Fibroblast of lung (primary cell): ENCODE measurements at places on chromosomes 12 and 14. TPM values are rescaled to one million over a fixed set of nuclear protein-coding genes. Genes with fewer than 3 reads are reported as not detected.
A peak's percentile ranks its signal among the peaks of the same experiment; 100 is the strongest.

DNA sequence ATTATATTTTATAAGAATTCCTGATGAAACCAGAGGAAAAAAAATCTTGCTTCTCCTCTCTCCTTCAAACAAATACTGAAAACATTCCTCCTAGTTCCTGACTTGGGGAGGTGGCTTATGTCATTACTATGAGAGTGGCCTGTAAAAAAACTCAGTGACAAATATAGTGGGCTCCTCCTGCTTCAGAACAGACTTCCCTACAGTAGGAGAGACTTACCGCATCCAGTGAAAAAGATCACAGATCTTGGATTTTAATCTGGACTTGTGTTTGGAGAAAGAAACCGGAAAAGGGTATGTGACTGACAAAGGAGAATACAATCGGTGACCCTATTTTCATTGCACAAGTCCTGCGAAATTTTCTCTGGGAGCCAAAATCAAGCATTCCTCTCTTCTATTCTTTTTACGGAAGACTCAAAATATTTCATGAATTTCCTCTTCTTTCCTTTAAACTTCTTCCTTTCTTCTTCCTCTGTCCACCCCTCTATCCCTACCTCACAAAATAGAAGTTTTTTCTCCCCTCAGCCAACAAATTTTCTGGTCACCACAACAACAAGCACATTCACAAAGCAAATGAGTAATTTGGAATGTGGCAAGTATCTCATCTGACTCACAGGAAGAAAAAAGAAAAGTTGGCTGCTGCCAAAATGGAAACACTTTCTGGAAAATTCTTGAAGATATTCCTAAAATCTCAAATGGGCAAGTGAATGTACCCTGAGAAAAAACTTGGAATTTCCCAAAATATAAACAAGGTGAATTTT, 185.1 kb upstream of the CDKN3 start:
- H3K27me3 ChIP-seq: no peaks in the 10 kb centered on the region
- no peaks in the 10 kb centered on the region for H3K36me3 ChIP-seq
- H3K4me3 ChIP-seq: no peak overlapping the region
- DNase-seq: peak; percentile 75
- peak overlapping the region; percentile 52 for H3K27ac ChIP-seq

DNA sequence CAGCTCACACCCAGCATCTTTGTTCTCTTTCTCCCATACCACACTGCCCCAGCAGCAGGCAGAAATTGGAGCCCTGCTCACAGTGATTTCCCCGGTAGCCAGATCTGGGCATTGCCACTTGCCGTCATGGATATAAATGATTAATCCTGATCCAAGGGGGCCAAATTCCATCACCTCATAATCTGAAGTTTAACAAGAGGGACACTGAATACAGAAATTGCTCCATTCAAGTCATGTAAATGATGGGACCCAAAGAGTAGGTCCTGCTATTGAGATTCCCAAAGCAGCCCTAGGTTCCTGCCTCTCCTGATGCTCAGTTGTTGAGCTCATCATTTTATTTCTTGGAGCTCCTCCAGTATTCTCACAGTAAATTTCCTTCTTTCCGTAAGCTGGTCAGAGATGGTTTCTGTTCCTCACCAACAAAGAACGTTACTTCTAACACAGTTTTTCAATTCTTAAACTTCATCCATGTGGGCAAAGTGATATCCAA, 11.7 kb downstream of the ITPR2 start:
- peaks cover 5% of the 10 kb centered on the region for H3K4me1 ChIP-seq
- H3K36me3 ChIP-seq: no peaks in the 10 kb centered on the region
- no peak overlapping the region for H3K4me3 ChIP-seq
- no peak overlapping the region for H3K27ac ChIP-seq

- peaks cover 6% of the 10 kb centered on the region for H3K4me1 ChIP-seq
- no peaks in the 10 kb centered on the region for H3K36me3 ChIP-seq
- H3K4me3 ChIP-seq: no peak overlapping the region
- H3K27me3 ChIP-seq: no peaks in the 10 kb centered on the region
- no peak overlapping the region for H3K27ac ChIP-seq
- no peak for DNase-seq
These were observed 357.1 kb downstream of the RAD51B start for GRCh38 chr14:68176687-68177086.

DNA sequence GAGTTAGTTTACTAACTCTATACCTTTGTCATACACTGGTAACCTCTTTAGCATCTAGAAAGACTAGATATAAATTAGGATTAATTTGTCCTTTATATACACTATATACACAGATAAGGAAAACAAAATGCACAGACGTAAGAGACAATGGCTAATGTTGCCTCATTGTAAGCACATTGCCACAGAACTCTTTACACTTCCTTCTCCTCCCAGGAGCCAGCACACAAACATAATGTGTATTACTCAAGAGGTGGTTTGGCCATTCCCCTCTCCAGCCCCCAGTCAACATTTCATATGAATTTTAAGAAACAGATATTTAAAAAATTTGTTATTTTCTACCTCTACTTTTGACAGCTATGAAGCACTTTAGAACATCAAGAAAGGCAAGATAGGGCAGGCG, 131.4 kb upstream of the OR4E1 start:
- H3K27ac ChIP-seq: no peak overlapping the region
- no peaks in the 10 kb centered on the region for H3K27me3 ChIP-seq
- H3K36me3 ChIP-seq: no peaks in the 10 kb centered on the region
- H3K4me3 ChIP-seq: no peak overlapping the region
- DNase-seq: no peak

- H3K27me3 ChIP-seq: peaks cover 64% of the 10 kb centered on the region
- no peaks in the 10 kb centered on the region for H3K36me3 ChIP-seq
- DNase-seq: no peak
- H3K27ac ChIP-seq: no peak overlapping the region
- H3K4me1 ChIP-seq: peaks cover 2% of the 10 kb centered on the region
These were observed 5.7 kb upstream of the CCND2 start for GRCh38 chr12:4267704-4268328.

DIO2 gene
- total RNA-seq: 0.77 and 3.3 TPM in 2 replicates

DNA sequence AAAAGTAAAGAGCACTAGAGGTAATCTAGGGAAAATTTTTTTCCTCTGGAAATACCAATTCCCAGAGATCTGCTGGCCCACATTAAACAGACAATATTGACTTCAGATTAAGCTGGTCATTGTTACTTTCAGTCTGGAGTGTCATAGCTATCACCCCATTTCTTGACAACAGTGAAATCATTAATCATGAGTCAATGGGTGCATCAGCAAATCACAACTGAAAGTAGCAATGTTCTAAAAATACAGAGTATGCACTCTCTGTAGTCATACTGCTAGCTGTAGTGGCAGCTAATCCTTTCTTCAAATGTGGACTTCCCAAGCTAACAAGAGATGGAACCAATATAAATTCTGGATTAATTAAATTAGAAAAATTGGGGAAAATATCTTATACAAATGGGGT, 129.9 kb downstream of the CPNE8 start:
- H3K36me3 ChIP-seq: no peaks in the 10 kb centered on the region
- no peak overlapping the region for H3K27ac ChIP-seq
- H3K27me3 ChIP-seq: no peaks in the 10 kb centered on the region

LGR5 gene
- total RNA-seq: not detected in 2 replicates

UNC79 gene
- 0.17 and 0.26 TPM in 2 replicates for total RNA-seq

KLHL33 gene
- 0.26 and 1.5 TPM in 2 replicates for total RNA-seq

GRCh38 chr14:103361867-103362266, 23.3 kb upstream of the MARK3 start:
- H3K4me1 ChIP-seq: no peaks in the 10 kb centered on the region
- peak overlapping the region; percentile 37 for H3K27ac ChIP-seq
- no peaks in the 10 kb centered on the region for H3K27me3 ChIP-seq
- DNase-seq: peak; percentile 98
- no peaks in the 10 kb centered on the region for H3K36me3 ChIP-seq

KCNA1 gene
- under 0.01 TPM in 1 of 2 replicates, not detected in the other for total RNA-seq

DBX2 gene
- total RNA-seq: not detected in 2 replicates

DEGS2 gene
- under 0.01 and 0.26 TPM in 2 replicates for total RNA-seq

ADAM21 gene
- 0.51 and 0.66 TPM in 2 replicates for total RNA-seq

- H3K27ac ChIP-seq: no peak overlapping the region
- H3K27me3 ChIP-seq: no peaks in the 10 kb centered on the region
- H3K4me1 ChIP-seq: no peaks in the 10 kb centered on the region
- H3K36me3 ChIP-seq: no peaks in the 10 kb centered on the region
These were observed 150.9 kb upstream of the SLC16A7 start for GRCh38 chr12:59444932-59445331.

ABCC9 gene
- 8.7 and 9.9 TPM in 2 replicates for total RNA-seq

RBMS2 gene
- total RNA-seq: 11.3 and 23.1 TPM in 2 replicates

- DNase-seq: no peak
- no peaks in the 10 kb centered on the region for H3K4me1 ChIP-seq
- no peaks in the 10 kb centered on the region for H3K36me3 ChIP-seq
- H3K4me3 ChIP-seq: no peak overlapping the region
- no peak overlapping the region for H3K27ac ChIP-seq
These were observed 45.0 kb downstream of the PPP1R13B start for GRCh38 chr14:103802356-103802755.

- no peak overlapping the region for H3K4me3 ChIP-seq
- DNase-seq: no peak
- no peaks in the 10 kb centered on the region for H3K36me3 ChIP-seq
- H3K27ac ChIP-seq: no peak overlapping the region
These were observed 918 bp downstream of the RNASE1 start for GRCh38 chr14:20801726-20802125.

GRCh38 chr12:50828886-50829285, 13.8 kb upstream of the TMPRSS12 start:
- no peaks in the 10 kb centered on the region for H3K36me3 ChIP-seq
- no peak for DNase-seq
- H3K27ac ChIP-seq: no peak overlapping the region
- H3K4me1 ChIP-seq: no peaks in the 10 kb centered on the region
- H3K27me3 ChIP-seq: no peaks in the 10 kb centered on the region

- H3K36me3 ChIP-seq: no peaks in the 10 kb centered on the region
- H3K27me3 ChIP-seq: no peaks in the 10 kb centered on the region
- no peak overlapping the region for H3K4me3 ChIP-seq
- peaks cover 10% of the 10 kb centered on the region for H3K4me1 ChIP-seq
These were observed 145.7 kb downstream of the SAMD4A start for GRCh38 chr14:54712465-54713200.

SYNE3 gene
- total RNA-seq: 15.9 and 24.1 TPM in 2 replicates

DNA sequence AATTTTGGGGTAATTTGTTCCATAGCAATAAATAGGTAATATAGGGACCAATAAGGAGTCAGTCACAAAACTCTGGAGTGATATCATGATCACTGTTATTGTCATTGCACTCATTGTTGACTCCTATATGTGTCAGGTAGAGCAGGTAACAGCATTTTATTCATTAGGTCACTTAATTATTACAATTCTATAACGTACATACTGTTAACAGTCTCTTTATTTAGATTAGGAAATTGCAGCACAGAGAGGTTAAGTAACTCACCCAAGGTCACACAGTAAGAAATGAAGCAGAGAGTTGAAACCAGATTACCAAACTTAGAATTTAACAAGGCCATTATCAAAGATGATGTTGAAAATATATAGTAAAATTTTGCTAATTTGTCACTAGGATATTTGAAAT, 49.7 kb upstream of the PTPRB start:
- H3K4me3 ChIP-seq: no peak overlapping the region
- H3K4me1 ChIP-seq: no peaks in the 10 kb centered on the region
- no peak overlapping the region for H3K27ac ChIP-seq
- H3K36me3 ChIP-seq: no peaks in the 10 kb centered on the region
- no peak for DNase-seq

- H3K4me1 ChIP-seq: no peaks in the 10 kb centered on the region
- H3K36me3 ChIP-seq: no peaks in the 10 kb centered on the region
- H3K4me3 ChIP-seq: no peak overlapping the region
- H3K27ac ChIP-seq: no peak overlapping the region
- no peaks in the 10 kb centered on the region for H3K27me3 ChIP-seq
- no peak for DNase-seq
These were observed 91.7 kb upstream of the ATF1 start for GRCh38 chr12:50672158-50672557.

GRCh38 chr14:100076133-100076532, 10.9 kb downstream of the EVL start:
- H3K4me1 ChIP-seq: peaks cover 10% of the 10 kb centered on the region
- H3K36me3 ChIP-seq: no peaks in the 10 kb centered on the region
- no peaks in the 10 kb centered on the region for H3K27me3 ChIP-seq
- H3K27ac ChIP-seq: no peak overlapping the region

DNA sequence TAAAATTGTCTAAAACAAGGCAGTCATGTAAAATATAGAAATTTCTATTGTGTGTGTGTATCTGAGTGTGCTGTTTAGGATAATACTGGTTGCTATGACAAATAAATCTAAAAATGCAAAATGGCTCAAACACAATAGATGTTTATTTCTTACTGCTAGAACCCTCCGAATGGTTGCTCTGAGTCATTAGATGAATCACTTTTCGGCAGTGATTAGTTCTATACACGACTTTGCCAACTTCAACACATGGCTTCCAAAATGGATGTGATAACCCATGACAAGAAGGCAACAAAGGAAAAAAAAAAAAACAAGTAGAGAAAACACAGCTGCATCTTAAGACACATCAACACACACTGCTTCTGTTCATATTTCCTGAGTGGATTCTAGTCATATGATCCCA, 729.2 kb downstream of the AACS start:
- no peak overlapping the region for H3K27ac ChIP-seq
- no peaks in the 10 kb centered on the region for H3K36me3 ChIP-seq
- no peak overlapping the region for H3K4me3 ChIP-seq
- peak; percentile 92 for DNase-seq
- H3K27me3 ChIP-seq: no peaks in the 10 kb centered on the region

DNA sequence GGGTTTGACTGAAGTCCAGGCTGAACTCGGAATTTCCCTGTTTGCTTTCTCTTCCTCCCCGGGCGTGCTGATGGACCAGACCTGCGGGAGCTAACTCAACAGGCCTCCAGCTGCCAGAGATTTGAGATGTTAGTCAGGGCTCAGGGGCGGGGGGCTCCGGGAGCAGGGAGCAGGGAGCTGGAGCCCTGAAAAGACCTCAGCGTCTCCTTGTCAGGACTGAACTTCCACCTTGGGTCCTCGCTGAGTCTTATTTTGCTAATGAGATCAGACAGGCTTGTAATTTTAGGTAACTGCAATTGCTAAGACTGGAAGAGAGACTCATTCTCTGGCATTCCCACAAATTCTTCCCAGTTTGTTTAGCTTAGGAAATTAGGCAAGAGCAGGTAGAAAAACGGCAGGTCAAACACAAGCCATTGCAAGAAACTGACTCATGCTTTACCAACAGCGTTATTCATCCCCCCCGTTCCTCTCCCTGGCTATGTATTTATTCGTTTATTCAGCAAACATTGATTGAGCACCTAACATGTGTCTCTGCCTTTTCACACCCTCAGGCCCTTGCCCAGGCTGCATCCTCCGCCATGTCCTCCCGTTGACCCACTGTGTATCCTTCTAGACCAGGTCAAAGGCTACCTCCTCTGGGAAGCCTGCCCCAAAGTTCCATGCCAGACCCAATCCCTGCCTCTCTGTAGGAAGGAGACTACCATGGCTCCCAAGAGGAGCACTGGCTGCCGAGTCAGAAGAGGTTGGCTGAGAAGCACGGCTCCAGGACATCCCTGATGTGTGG, 80.4 kb upstream of the DIO3 start:
- H3K4me3 ChIP-seq: no peak overlapping the region
- no peaks in the 10 kb centered on the region for H3K27me3 ChIP-seq
- peak; percentile 83 for DNase-seq
- H3K4me1 ChIP-seq: peaks cover 2% of the 10 kb centered on the region
- H3K27ac ChIP-seq: no peak overlapping the region
- H3K36me3 ChIP-seq: no peaks in the 10 kb centered on the region
